Kasumi-1 (cell line): ENCODE measurements at places on chromosomes 5 and 9.

DNA sequence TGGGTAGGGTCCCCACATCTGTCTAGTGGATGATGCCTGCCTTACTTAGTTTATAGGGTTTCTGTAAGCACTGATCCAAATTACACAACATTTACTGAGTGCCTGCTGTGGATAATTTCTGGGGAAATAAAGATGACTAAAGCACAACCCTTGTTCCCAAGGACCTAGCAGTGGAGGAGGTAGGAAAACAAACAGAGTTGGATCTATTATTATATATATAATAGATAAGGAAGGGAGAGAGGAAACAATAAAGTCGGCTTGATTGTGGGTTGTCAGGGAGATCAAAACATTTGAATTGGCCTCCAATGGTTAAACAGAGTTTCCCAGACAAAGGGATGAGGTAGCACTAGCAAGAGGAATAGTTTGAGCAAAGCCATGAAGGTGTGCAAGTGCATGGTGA is 14.0 kb downstream of the IL33 start:
- no peak for DNase-seq

DNA sequence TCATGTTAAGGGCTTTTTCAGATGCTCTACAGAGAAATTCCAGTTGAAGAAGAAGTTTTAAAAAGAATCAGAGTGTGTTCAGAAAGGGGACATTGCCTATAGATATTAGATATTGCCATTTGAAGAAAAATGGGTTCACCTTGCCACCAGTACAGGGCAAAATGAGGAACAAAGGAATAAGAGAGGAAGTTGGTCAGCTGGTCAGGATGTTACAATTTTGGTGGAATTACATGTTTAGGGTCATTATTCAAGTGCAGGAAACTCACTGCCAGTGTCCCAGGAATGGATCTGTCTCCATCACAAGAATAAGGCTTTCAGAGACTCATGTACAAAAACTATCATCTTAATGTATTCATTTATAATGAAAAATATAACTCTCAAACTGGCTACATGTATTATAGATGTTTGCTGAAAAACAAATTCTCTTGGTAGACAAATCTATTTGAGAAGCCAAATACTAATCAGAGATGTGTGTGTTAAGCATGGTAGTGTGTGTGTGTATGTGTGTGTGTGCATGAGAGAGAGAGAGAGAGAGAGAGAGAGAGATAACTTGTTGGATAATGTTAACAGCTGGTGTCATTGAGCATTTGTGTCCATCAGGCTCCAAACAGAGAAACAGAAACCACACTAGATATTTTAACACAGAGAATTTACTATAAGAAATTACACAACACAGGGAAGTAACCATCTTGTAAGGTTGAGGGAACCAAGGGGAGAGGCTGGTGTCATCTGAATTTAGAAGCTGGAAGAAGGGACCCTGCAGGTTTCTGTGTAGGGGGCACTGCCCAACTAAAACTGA is 5.0 kb upstream of the C1QTNF3 start:
- peak; percentile 6 for DNase-seq

- no peak for DNase-seq
These were observed 40.0 kb downstream of the MARCHF6 start for GRCh38 chr5:10393491-10393890.

DNA sequence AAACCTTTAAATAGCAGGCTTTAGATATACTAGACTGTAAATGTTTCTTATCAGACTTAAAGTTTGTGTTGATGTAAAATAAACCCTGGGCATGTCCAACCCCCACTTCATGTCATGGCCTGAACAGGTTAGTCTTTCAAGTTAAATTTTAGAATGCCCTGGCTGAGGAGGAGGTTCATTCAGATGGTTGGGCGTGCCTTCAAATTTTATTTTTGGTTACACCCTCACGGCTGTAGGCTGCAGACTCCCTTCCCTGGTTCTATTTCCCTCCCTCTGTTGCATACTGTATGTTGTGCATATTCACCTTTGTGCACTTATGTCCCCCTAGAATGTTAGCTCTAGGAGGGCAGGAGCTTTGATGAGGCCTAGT is 5.3 kb upstream of the BICD2 start:
- no peak for DNase-seq

DNA sequence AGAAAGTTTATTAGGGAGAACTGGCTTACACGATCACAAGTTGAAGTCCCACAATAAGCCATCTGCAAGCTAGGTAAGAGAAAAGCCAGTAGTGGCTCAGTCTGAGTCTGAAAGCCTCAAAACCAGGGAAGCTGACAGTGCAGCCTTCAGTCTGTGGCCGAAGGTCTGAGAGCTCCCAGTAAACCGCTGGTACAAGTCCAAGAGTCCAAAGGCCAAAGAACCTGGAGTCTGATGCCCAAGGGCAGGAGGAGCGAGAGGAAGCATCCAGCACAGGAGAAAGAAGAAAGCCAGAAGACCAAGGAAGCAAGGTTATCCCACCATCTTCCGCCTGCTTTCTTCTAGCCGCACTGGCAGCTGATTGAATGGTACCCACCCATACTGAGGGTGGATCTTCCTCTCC is 97.3 kb upstream of the FBN2 start:
- DNase-seq = no peak

DNA sequence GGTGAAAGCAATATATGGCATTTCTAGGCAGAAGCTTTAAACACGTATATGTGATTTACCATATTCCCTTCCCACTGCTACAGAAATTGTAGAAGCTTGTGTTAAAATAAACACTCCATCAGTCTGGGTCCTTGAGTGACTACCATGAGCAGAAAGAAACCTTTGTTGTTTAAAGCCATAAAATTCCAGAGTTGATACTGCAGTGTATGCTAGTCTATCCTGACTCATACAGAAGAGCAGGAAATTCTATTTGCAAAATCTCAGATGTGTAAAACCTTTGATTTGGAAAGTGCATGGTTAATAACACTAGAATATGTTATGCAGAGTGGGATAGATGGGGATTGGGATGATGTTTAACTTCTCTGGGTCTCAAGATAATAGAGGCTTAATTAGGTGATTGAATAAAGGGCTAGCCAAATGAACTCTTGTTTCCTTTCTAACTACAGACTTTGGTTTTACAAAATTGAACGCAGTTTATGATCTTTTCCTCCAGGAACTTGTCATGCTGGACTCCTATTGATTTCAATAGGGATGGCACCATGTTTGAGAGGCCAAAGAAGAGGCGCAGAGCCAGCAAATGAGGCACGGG is 282.7 kb upstream of the VLDLR start:
- DNase-seq = no peak

DNA sequence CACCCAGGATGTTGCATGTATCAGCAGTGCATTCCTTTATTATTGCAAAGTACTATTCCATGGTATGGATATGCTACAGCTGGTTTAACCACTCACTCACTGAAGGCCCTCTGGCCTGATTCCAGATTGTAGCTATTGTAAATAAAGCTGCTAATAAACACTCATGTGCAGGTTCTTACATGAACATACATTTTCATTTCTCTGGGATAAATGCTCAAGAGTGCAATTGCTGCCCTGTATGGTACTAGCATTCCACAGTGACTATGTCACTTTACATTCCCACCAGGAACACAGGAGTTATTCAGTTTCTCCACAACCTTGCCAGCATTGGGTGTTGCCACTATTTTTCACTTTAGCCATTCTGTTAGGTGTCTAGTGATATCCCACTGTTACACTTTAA is 267.6 kb downstream of the SPOCK1 start:
- DNase-seq = no peak

GRCh38 chr5:174501461-174502069 is 222.8 kb upstream of the MSX2 start:
- no peak for DNase-seq
